ENCODE measurements at places on chromosomes 5 and 9.
A peak's percentile ranks its signal among the peaks of the same experiment; 100 is the strongest.

GRCh38 chr5:136141561-136141960 lies 8.9 kb downstream of the SMAD5 start:
- no peak for DNase-seq

DNA sequence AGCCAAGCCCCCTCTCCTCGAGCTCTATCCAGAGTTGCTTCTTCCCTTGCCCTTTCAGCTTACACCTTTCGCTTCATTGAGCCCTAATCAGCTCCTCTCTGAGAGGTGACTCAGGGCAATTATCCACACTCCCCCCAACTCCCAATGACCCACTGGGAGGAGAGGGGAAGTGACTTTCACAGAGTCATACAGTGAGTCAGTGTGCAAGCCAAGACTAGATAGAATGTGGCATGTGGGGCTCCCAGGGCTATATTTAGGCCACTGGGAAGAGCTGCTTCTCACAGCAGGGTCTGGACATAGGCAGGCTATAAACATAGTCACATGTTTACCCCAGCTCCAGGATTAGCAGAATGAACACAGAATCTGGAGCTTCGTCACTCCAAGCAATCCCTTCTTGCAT lies 57.4 kb downstream of the NRG2 start:
- no peak for DNase-seq

DNA sequence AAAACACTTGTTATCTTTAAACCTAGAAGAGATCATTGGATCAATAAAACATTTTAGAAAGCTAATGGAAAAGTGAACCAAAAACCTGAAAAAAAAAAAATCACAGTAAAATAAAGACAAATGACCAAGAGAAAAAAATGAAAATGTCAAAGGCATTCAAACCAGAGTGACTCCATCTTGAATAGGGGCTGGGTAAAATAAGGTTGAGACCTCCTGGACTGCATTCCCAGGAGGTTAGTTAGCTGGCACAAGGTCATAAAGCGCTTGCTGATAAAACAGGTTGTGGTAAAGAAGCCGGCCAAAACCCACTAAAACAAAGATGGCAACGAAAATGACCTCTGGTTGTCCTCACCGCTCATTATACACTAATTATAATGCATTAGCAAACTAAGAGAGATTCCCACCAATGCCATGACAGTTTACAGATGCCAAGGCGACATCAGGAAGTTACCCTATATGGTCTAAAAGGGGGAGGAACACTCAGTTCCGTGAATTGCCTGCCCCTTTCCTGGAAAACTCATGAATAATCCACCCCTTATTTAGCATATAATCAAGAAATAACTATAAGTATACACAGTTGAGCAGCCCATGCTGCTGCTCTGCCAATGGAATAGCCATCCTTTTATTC lies 116.7 kb upstream of the NEK6 start:
- DNase-seq = peak; percentile 24

GRCh38 chr9:103928442-103928841 lies 165.7 kb upstream of the SMC2 start:
- no peak for DNase-seq

GRCh38 chr9:109846776-109847175 lies 66.8 kb downstream of the PALM2AKAP2 start:
- DNase-seq = no peak

- DNase-seq = no peak
Observed at GRCh38 chr5:6302684-6303083, 75.7 kb downstream of the MED10 start.

GRCh38 chr5:88377705-88378656 lies 109.3 kb upstream of the TMEM161B start:
- DNase-seq = peak; percentile 12

GRCh38 chr9:119868694-119869093 lies 499.5 kb upstream of the BRINP1 start:
- DNase-seq = no peak

Measured in hematopoietic multipotent progenitor cell treated with erythropoietin and hydrocortisone succinate and interleukin-3 and kit ligand, for 8 days (in vitro differentiated cells).